Natural killer cell (primary cell): ENCODE measurements at places on chromosomes 6 and 20.
A peak's percentile ranks its signal among the peaks of the same experiment; 100 is the strongest.

DNA sequence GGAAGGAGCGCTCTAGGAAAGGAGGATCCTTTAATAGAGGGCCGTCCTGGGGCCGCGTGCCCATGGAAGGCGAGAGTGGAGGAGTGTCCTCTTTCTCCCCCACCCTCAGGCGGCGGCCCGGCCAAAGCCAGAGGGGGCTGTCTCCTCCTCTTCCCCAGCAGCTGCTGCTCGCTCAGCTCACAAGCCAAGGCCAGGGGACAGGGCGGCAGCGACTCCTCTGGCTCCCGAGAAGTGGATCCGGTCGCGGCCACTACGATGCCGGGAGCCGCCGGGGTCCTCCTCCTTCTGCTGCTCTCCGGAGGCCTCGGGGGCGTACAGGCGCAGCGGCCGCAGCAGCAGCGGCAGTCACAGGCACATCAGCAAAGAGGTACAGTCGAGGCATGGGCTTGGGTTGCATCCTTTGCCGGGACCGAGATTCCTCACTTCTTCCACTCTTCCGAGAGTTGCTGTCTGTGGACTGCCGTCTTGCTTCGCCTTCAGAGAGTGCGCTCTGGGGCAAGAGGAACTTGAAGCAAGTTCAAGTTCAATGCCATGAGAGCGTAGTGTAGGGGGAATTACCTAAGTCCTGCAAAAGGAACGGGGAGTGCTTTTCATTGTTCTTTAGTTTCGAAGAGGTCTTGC is at the start of gene LAMA2:
Gene LAMA2 (plus strand): TSS at position 148 of the 621 bp plus-strand sequence. CDS start 108 bp downstream, at position 256.
- DNase-seq = no peak

GRCh38 chr6:50654155-50654554 is 59.2 kb upstream of the TFAP2D start:
- no peak for DNase-seq

GRCh38 chr6:139161817-139162284 is 27.0 kb downstream of the HECA start:
- DNase-seq = no peak

DNA sequence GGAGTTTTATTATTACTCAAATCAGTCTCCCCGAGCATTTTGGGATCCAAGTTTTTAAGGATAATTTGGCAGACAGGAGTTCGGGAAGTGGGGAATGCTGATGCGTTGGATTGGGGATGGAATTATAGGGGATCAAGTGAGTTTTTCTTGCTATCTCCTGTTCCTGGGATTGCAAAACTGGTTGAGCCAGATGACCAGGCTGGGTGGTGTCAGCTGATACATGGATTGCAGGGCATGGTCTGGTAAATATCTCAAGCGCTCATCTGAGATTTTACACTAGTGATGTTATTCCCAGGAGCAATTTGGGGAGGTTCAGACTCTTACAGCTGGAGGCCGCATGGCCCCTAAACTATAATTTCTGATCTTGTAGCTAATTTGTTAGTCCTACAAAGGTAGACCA is 54.7 kb downstream of the ENPP1 start:
- no peak for DNase-seq

- DNase-seq = no peak
Measured at GRCh38 chr6:163771180-163771579, 356.7 kb downstream of the QKI start.

DNA sequence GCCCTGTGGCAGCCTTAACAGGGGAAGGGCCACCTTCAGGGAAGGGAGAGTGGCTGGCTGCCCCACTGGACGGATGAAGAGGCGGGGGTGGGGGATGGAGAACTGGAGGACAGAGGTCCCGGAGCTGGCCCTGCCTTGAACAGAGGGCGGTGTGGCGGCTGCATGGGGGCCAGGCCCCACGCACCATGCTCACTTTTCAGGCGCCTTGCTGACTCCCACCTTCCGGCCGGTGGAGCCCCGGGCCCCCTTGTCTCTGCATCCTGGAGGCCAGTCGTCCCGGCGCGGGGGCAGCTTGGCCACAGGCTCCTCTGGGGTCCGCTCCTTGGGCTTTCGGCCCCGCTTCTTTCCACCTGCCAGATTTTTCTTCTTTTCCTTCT is 3.5 kb upstream of the UCKL1 start:
- DNase-seq = no peak

- DNase-seq = no peak
Measured at GRCh38 chr6:82270881-82271635, 23.5 kb upstream of the IBTK start.

GRCh38 chr20:39534846-39535245 is 572.7 kb downstream of the DHX35 start:
- no peak for DNase-seq

DNA sequence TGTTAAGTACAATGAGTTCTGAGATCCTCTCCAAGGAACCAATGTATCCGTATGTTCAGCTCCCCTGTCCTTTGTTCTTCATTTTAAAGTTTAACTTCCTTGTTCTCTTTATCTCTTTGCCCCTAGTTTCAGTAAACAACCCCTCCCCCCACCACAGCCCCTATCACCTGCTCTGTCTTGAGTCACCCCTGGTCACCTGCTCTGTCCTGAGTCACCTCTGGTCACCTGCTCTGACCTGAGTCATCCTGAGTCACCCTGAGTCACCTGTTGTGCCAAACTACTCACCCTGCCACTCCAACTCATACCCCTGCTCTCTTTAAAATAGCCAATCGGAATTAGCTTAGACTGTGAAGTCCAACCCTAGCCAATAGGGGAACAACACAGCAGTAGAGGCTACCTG is 288.7 kb upstream of the CDYL start:
- DNase-seq = no peak

DNA sequence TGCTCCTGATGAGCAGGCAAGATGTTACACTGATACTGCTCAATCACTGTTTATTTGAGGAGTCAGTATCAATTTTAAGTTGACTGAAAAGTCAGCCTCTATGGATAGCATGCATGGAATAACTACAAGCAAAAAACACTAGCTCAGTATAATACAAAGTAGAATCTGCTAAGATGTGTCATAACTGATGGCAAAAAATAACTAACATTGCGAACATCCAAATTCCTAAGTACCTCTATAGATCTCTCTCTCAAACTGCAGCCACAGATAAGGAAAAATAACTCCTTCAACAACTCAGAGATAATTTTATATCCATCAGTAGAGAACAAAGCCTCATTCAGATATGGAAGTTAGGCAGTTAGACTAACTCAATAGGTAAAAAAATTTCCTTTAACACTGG is 16.3 kb downstream of the HDAC2 start:
- no peak for DNase-seq

GRCh38 chr6:158920311-158920905 is 79.6 kb downstream of the RSPH3 start:
- DNase-seq = no peak

DNA sequence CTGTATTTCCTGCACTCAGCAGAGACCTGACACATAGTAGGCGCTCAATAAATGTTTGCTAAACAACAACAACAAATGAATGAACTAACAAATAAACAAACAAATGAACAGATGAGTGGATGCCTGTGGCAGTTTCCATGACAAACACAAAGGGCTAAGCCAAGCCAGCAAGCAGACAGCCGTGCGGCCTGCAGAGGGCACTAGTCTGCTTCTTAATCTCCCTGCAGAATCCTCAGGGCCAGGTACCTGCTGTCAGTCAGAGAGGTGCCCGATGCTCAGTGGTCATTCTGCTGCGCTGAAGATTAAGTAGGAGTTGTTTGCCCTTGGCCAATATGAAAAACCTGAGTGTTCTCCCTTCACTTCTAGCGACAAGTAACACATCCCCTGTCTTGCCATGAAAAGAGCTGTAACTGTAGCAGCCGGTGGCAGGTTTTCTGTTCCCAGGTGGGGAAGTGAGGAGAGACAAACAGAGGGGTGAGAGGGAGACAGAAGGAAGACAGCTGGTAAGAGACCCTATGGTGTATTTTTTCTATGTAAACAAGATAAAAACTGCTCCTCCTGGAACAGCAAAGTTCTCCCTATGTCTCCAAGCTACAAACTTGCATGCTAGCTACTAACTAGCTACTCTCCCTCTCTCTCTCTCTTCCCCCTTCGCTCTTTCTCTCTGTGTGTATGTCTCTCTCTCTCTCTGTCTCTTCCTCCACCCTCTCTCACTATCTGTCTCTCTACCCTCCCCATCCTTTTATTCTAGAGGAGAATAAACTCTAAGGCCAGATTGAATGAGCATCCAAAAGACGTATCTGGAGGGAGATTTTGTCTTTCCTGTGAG is at the start of gene MC3R:
Gene MC3R (plus strand): TSS at position 779 of the 829 bp plus-strand sequence. CDS start 112 bp downstream, outside the sequence.
- DNase-seq = peak; percentile 59

GRCh38 chr6:85344996-85345395 is 104.9 kb upstream of the NT5E start:
- DNase-seq = no peak
